ENCODE measurements at places on chromosomes 13 and 19. TPM values are rescaled to one million over a fixed set of nuclear protein-coding genes. Genes with fewer than 3 reads are reported as not detected.
A peak's percentile ranks its signal among the peaks of the same experiment; 100 is the strongest.

SUGP2 gene
- total RNA-seq = 73.1 TPM

- H3K27ac ChIP-seq = no peak within 1 kb of the TSS
- no peaks in the 10 kb centered on the region for H3K36me3 ChIP-seq
- H3K4me1 ChIP-seq = peaks cover 14% of the 10 kb centered on the region
- peak within 1 kb of the TSS; percentile 77 for H3K4me3 ChIP-seq
- peak; percentile 39 for DNase-seq
- no peaks in the 10 kb centered on the region for H3K27me3 ChIP-seq
These were observed at the start of gene IL17D for GRCh38 chr13:20702915-20703779. TSS of gene IL17D (plus strand) at chr13:20703699. CDS start at chr13:20704002, 303 bp downstream.

- H3K4me1 ChIP-seq = peaks cover 11% of the 10 kb centered on the region
- no peak for DNase-seq
- no peaks in the 10 kb centered on the region for H3K36me3 ChIP-seq
- H3K4me3 ChIP-seq = no peak overlapping the region
These were observed 64.9 kb upstream of the MEDAG start for GRCh38 chr13:30841154-30841553.

ZNF98 gene
- 0.92 TPM for total RNA-seq

- no peaks in the 10 kb centered on the region for H3K4me1 ChIP-seq
- no peaks in the 10 kb centered on the region for H3K27me3 ChIP-seq
- H3K4me3 ChIP-seq = no peak overlapping the region
- H3K36me3 ChIP-seq = no peaks in the 10 kb centered on the region
- DNase-seq = no peak
- no peak overlapping the region for H3K27ac ChIP-seq
These were observed 240.0 kb downstream of the GPC6 start for GRCh38 chr13:93466502-93467036.

DNA sequence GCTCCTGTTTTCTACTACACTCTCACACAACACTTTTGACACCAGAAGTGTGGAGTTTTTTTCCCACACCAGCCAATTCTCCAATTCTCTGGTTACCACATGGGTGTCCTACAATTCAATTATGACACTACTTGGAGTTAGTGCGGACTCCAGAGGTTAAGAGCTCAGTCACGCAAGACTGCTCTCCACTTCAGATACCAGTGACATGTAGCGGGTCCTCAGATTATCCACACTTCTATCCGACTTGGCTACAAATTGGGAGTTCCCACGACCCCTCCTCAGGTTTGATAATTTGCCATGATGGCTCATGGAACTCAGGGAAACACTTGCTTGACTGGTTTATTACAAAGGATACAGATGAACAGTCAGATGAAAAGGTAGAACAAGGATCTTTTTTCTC lies 32.9 kb downstream of the PAN3 start:
- 0 out of 2 replicates have a peak, but pooled peaks cover 3% of the 10 kb centered on the region for H3K36me3 ChIP-seq
- H3K4me1 ChIP-seq = peaks cover 36% of the 10 kb centered on the region
- no peaks in the 10 kb centered on the region for H3K27me3 ChIP-seq
- no peak for DNase-seq

IL12RB1 gene
- 1.1 TPM for total RNA-seq

Data from PC-9 (cell line).